K562 (cell line): ENCODE measurements at places on chromosomes 4 and X. TPM values are rescaled to one million over a fixed set of nuclear protein-coding genes. Genes with fewer than 3 reads are reported as not detected.

Gene SPANXB1
- total RNA-seq, result not detected in 2 replicates

Gene DGAT2L6
- total RNA-seq, result not detected in 2 replicates

Gene ATOH1
- total RNA-seq, result not detected in 2 replicates

Gene TBC1D14
- total RNA-seq, result 55.4 and 59.6 TPM in 2 replicates

Gene SOX3
- total RNA-seq, result not detected in 2 replicates
